GM12865 (cell line): ENCODE measurements at places on chromosomes 5 and 9.
A peak's percentile ranks its signal among the peaks of the same experiment; 100 is the strongest.

- DNase-seq: no peak
Observed at GRCh38 chr5:173736374-173736773, 119.9 kb upstream of the BOD1 start.

- DNase-seq: no peak
Observed at GRCh38 chr5:43161244-43161643, 30.8 kb upstream of the NIM1K start.

DNA sequence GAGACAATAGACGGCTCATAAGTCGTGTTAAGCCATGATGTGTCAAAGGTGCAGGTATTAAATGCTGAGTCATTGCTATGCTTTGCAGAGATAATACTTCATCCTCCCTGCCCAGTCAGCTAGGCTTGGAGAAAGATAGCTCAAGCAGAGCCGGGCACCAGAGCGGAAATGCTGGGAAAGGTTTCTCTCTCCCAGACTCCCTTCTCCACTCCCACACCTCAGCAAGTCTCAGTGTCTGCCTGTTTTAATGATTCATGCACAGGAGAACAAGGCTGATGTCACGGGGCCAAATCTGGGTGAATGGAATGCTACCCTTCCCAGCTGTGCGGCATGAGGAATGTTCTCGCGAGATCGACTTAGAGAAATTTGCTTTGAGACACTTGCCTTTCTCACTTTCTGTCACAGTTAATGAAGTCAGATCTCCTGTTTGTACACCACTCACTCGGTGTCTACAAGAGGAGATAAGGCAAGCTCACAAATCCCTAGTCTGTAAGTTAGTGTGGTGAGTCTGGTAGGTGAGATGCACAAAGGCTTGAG, 204.4 kb downstream of the EFNA5 start:
- DNase-seq: no peak

GRCh38 chr5:147098233-147098790, 136.5 kb upstream of the STK32A start:
- peak; percentile 46 for DNase-seq

DNA sequence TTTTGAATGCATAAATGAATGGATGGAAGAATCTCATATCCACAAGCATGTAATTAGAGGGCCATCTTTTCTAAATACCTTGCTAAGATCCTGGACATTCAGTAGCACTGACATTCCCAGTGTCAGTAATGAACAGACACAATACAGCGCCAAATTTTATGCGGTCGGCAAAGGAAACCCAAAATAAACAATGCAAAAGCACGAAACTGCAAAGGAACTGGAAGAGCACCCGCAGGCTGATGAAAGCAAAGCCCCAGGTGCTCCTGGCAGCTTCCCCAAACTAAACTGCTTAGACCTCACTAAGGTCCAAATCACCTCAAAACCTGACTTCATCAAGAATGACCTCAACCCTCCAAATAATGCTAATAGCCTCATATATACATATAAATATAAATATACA, 102.0 kb downstream of the GPR21 start:
- no peak for DNase-seq

- no peak for DNase-seq
Observed at GRCh38 chr9:969310-970150, 6.9 kb upstream of the DMRT3 start.

GRCh38 chr5:31334061-31334860, 140.8 kb downstream of the CDH6 start:
- no peak for DNase-seq

- no peak for DNase-seq
Observed at GRCh38 chr9:130732793-130733221, 39.2 kb downstream of the EXOSC2 start.

DNA sequence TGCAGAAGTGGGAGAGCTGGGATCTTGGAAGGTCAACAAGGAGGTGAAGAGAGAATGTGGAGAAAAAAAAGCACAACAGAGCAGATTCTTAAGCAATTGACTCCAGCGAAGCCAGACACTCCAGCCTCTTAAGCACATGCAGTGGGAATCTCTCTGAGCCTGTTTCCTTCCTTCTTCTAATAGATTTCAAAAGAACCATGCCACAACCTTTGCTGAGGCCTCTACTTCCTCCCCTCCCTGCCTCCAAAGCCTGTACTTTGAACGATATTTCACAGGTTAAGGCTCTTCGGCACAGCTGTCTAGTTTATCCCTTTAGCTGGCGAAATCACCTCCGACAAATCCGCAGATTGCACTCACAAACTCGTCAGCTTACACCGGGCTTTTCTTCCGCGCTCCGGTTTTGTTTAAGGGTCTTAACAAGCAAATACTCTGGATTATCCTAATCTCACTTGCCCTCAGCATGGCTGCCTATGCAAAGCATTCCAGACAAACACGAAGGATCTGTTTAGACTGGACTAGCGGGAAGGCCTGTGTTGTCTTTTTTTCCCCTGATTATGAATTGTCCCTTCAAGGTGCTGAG, 211.6 kb upstream of the PANK3 start:
- no peak for DNase-seq

DNA sequence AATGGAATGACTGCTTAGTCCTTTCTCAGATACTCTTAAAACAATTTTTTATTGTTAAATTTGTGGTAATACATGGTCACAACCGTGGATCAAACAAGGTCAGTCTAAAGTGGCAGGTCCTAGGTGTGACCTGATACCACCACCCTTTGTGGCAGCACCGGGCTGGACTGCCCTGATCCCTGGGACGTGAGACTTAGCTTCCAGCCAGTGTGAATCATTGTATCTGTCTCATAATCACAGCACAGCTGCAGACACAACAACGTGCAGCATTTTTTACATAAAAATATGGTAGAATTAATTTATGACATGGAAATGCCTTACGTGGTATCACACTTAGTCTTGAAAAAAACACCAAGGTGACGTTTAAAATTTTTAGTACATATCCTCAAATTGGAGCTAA, 7.8 kb downstream of the TOR1B start:
- no peak for DNase-seq

GRCh38 chr9:129838707-129839259, 3.5 kb downstream of the USP20 start:
- DNase-seq: no peak

DNA sequence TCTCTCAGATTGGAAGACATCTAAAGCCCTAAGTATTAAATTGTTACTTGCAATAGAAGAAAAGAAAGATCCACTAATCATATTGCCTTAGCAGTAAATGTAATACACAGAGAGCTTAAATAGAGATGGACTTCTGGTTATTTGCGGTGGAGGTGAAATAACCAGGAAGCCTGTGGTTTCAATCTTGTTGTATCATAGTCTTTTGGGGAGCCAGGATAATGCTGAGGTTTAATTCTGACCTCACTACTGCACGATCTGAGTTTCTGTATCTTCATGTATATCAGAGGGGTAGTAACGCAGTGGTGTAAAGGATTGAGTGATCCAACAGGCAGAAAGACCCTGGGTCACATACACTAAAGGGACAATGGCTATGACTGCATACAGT, 71.7 kb downstream of the ANKRD55 start:
- no peak for DNase-seq

DNA sequence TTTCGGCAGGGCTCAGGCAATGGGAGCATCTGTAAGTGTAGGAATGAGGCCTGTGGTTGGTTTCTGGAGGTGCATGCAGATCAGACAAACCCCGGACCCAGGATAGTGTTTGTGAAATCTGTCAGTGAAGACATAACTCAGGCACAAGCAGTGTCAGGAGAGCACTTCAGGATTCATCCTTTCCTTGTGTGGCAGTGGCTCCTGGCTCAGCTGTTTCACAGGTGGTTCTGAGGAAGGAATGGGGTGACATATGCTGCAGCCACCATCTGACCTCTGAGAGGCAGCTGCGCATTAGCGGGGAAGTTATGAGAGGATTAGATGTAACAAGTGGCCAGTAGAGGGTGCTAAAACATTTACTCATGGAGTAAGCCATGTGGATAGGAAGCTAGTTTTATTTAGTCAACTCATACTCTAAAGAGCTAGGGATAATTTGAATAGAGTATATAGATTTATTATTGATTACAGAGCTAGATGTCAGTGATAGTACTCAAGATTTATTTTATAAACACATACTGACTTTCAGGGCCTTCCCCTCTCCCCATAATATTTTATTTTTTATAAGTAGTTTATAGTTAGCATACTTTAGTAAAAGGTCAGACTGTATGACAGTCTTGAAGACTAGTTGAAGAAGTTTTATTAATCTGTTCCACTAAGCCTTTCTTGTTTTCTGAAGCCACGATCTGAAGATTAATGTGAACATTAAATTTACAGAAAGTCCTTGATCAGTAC, 28.4 kb downstream of the NNT start:
- DNase-seq: peak; percentile 58

DNA sequence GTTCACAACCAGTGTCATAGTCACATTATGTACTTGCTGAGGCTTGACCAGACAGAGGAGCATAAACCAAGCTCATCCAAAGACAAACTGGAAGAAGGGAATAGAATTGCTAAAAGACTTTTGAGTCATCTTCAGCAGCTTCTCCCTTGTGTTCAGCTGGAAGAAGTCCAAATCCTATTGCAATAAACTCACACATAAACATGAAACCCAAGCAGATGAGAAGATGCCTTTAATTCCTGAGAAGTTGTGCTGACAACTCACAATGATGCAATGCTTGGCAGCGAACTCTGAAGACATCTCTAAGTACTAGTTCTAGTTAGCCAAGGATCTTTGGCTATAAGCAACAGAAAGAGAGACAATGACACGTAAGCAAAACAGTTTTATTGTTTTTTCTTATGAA, 642.1 kb downstream of the KCTD16 start:
- DNase-seq: no peak

DNA sequence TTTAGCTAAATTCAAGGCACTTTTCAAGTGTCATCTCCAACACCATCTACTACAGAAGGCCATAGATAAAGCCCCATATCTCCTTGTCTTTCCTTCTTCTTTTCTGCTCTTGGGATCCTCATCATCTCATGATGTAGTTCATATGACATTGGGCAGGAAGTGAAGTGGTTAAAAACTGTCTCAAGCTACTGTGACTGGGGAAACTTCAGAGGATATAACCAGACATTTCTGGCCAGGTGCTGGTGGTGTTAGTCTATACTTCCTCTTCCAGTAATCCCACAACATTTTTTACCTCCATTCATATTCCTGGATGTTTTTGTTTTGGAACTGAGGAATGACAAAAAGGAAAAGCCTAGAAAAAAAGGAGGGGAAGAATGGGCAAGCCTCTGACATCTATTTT, 188.7 kb downstream of the LURAP1L start:
- no peak for DNase-seq

DNA sequence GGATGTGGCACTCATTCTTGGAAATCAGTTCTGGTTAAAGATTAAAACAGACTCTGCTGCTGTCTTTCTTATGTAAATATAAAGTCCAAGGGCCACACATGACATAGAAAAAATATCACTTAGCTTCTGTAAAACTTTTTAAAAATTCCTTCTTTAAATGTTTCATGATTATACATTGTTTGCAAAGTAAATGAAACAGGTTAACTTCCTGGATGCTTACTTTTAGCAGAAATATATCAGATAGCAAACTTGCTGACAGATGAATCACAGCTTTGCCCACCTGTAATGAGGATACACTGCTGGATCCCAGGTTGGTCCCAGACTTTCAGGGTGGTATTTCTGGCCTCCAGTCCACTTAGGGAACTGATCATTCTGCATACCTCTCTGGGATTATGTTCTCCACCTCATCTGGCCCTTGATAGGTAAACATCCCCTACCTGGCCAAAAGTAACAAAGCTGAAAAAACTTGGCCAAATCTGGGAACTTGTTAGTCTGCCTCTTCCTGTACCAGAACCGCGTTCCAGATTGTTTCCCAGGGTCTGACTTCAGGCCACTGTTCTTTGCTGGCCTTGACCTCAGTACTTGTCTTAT, 340.5 kb downstream of the ADGRV1 start:
- no peak for DNase-seq

- DNase-seq: no peak
Observed at GRCh38 chr9:21027295-21027694, 4.1 kb downstream of the HACD4 start.

GRCh38 chr5:149796030-149796429, 65.9 kb downstream of the PPARGC1B start:
- no peak for DNase-seq

DNA sequence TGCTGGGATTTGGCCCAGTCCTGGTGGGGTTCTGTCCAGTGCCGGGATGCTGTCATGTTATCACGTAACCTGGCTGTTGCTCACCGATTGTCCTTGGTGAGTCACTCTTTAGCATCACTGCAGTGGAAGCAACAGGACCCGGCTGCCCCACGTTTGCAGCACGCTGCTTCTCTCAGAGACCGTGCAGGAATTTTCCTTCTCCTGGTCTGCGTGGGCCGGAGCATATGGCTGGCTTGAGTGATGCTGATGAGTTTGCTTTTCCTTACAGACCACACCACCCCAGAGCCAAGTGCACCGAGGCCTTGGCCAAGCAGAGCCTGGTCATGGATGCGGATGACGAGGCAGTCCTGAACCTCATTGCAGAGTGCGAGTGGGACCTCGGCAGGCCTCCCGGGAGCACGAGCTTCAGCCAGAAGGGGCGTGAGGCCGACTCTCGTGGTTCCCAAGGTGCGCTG, 21.4 kb downstream of the CEP72 start:
- DNase-seq: no peak

DNA sequence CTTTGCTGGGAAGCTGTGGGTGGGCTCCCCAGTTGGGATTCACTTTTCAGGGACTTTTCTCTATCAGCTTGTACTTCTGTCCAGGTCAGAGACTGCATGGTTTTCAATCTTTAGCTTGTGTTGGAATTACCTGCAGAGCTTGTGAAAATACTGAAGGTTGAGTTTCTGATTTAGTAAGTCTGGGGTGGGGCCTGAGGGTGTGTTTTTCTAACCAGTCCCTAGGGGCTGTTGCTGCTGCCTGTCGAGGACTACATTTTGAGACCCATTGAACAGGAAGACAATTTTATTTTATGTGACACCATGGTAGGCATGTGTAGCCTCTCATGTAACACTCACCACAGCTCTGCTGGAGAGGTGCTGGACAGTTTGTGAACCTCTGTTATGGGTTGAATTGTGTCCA, 14.7 kb upstream of the MLANA start:
- DNase-seq: peak; percentile 66

DNA sequence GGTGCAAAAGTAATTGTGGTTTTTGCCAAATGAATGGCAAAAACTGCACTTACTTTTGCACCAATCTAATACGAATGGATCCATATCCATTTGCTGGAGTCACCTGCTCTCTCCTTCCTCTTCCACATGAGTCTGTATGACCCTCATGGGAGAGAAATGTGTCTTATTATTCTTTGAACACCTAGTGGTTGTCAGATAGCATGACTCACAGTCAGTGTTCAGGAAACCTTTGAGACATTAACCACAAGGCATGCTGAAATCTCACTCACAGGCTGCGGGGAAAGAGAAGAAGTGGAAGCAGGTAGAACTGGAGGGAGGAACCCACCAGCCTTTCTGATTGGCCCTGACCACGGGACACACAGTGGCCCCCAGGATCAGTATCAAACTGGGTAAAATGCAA, 222.8 kb upstream of the KLF4 start:
- peak; percentile 29 for DNase-seq

- no peak for DNase-seq
Observed at GRCh38 chr9:120654272-120654671, 60.0 kb downstream of the MEGF9 start.

GRCh38 chr5:28046596-28046995, 1008.2 kb upstream of the CDH9 start:
- DNase-seq: no peak
